ENCODE measurements at places on chromosomes 11 and 22. TPM values are rescaled to one million over a fixed set of nuclear protein-coding genes. Genes with fewer than 3 reads are reported as not detected.

- H3K27me3 ChIP-seq = no peaks in the 10 kb centered on the region
- H3K36me3 ChIP-seq = no peaks in the 10 kb centered on the region
- H3K27ac ChIP-seq = no peak overlapping the region
- no peaks in the 10 kb centered on the region for H3K4me1 ChIP-seq
- DNase-seq = no peak
Observed at GRCh38 chr11:81000334-81000733, 1559.5 kb upstream of the TENM4 start.

DNA sequence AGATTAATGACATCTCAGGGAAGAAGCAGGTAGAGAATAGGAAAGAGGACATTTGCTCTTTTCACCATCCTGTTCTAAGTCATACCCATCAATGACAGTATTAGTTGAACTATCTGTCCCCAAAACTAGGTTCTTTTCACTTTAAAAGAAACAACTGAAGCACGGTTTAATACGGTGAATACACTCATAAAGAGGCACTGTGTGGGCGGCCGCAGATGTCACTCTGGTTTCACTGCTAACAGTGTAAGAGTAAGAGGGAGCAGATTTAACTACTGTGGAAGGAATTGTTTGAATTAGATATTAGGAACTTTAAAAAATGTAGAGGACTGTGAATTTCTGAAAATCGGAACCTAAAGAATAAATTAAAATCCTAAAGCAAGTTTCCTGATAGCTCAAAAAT lies 49.5 kb downstream of the VSIG10L2 start:
- no peak for DNase-seq
- no peaks in the 10 kb centered on the region for H3K4me1 ChIP-seq
- H3K4me3 ChIP-seq = no peak overlapping the region
- H3K27ac ChIP-seq = no peak overlapping the region

DNA sequence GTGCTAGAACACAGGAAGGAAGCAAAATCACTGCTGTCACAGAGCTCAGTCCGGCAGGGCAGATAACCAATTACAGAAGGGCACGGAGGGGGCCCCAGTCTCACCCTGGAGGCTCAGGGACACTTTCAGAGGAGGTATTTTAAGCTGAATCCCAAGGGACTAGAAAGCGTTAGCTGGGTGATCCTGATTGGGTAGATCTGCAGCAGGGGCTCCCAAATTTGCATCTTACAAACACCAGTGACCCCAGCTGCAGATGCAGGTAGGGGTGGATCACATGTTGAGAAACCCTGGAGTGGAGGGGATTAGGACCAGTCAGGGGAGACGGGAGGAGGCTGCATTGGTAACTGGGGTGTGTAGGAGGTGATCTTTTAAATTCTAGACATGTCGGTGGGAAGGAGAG lies 91.4 kb downstream of the CSNK2A3 start:
- no peaks in the 10 kb centered on the region for H3K36me3 ChIP-seq
- no peaks in the 10 kb centered on the region for H3K27me3 ChIP-seq
- no peak overlapping the region for H3K27ac ChIP-seq
- no peak overlapping the region for H3K4me3 ChIP-seq
- no peaks in the 10 kb centered on the region for H3K4me1 ChIP-seq

- no peaks in the 10 kb centered on the region for H3K36me3 ChIP-seq
- H3K27me3 ChIP-seq = no peaks in the 10 kb centered on the region
- H3K27ac ChIP-seq = no peak overlapping the region
- H3K4me1 ChIP-seq = no peaks in the 10 kb centered on the region
- no peak overlapping the region for H3K4me3 ChIP-seq
Observed at GRCh38 chr11:44421090-44421675, 111.2 kb upstream of the ALX4 start.

DNA sequence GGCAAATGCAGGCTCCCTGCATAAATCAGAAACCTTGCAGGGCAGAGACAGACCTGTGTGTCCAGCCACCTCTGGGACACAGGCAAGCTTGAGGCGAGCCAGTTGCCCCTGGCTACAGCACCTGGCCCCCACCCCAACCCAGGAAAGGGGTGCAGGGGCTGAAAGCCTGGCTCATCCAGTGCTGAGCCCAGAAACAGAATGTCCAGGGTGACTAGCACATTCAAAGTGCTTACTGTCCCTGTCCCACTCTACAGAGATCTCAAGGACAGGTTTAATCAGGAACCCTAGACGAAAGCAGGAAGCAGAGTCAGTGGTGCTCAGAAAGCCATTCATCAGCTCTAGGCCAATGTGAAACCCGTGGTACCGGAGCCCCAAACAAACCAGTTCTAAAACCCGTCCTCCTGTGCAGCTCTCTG lies 31.9 kb downstream of the PLEKHA7 start:
- H3K27me3 ChIP-seq = no peaks in the 10 kb centered on the region
- no peak for DNase-seq
- no peaks in the 10 kb centered on the region for H3K4me1 ChIP-seq

DNA sequence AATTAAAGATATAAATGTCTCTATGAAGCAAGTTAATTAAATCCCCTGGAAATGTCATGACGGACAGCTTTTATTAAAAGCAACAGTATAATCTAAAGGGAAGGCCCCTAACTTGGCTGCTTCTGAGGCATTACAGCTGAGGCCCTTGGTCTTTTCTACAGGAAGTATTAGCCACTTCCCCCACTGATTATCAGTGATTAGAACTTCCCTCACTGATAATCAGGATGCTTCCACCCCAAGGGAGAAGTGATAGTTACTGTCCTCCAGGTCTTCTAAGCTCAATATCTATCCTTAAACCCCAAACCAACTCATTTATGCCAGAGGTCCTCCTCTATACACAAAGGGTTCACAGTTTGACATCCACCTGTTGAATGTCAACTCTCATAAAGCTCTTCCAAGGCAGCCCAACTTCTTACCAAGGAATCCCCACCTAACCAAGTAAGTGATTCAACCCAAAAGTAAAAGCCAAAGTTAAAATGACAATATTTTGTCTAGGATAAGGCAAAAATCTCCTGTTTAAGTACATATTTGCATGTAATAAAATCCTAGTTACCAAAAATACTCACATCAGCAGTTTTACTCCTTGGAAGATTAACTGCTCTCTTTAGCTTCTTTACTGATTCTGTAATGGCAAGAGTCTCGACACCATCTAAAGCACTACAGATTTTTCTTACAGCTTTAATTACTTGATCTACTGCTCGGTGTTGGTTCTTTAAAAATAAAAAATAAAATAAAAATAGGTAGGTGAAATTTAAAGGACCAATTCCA lies 58.6 kb upstream of the RPS13 start:
- no peak overlapping the region for H3K4me3 ChIP-seq
- no peaks in the 10 kb centered on the region for H3K36me3 ChIP-seq
- no peak for DNase-seq
- no peaks in the 10 kb centered on the region for H3K27me3 ChIP-seq
- no peaks in the 10 kb centered on the region for H3K4me1 ChIP-seq

DNA sequence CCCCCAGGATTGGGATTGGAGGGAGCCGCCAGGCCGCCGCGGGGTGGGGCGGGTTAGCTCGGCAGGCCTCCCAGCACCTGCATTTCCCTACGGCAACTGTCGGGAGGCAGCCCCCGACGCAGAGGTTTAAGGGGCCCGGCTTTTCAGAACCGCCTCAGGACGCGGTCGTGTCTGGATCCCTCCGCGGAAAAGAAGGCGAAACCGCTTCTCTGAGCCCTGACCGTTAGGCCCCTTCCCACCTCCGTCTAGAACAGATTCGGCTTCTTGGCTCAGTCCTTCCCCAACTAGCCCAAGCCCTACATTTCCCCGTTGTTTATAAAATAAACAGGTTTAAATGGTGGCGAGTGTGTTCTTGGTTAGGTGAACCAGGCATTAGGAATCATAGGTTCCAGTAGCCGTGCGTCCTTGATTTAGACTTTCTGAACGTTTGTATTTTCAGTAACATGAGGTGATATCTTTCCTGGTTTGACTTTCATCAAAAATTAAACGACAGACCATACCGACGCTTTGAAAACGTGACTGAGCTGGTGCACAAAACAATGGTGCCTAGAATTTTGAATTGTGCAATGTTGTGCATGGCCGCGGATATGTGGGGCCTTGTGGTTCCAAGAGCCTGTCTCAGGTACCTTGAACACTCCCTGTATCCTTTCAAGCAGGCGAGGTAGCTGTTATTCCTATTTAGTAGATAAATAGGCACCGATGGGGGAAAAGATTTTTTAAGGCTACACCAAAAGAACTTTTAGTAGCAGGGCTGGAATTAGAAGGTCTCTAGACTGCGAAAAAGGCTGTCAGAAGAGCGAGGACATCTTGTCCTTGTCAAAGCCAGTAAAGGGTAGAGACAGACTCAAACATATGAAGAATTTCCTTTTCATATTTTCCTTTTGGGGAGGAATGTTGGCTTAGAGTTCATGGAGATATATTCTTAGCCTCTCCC lies 1.2 kb upstream of the HSPA8 start:
- peak; percentile 65 for DNase-seq
- no peaks in the 10 kb centered on the region for H3K27me3 ChIP-seq
- peak overlapping the region; percentile 69 for H3K4me3 ChIP-seq
- peak overlapping the region; percentile 97 for H3K27ac ChIP-seq
- H3K36me3 ChIP-seq = peaks cover 6% of the 10 kb centered on the region
- H3K4me1 ChIP-seq = no peaks in the 10 kb centered on the region

GRCh38 chr22:37979782-37980181 lies 4.6 kb downstream of the SOX10 start:
- DNase-seq = no peak
- no peaks in the 10 kb centered on the region for H3K4me1 ChIP-seq
- no peaks in the 10 kb centered on the region for H3K36me3 ChIP-seq
- no peaks in the 10 kb centered on the region for H3K27me3 ChIP-seq

GRCh38 chr11:61370349-61371005 lies 8.3 kb downstream of the TMEM138 start:
- H3K4me1 ChIP-seq = no peaks in the 10 kb centered on the region
- H3K36me3 ChIP-seq = peaks cover 13% of the 10 kb centered on the region
- DNase-seq = no peak
- H3K27me3 ChIP-seq = no peaks in the 10 kb centered on the region
- H3K4me3 ChIP-seq = no peak overlapping the region

- DNase-seq = no peak
- H3K36me3 ChIP-seq = no peaks in the 10 kb centered on the region
- no peak overlapping the region for H3K27ac ChIP-seq
- no peaks in the 10 kb centered on the region for H3K27me3 ChIP-seq
- H3K4me3 ChIP-seq = no peak overlapping the region
- no peaks in the 10 kb centered on the region for H3K4me1 ChIP-seq
Observed at GRCh38 chr11:35967042-35967441, 23.2 kb downstream of the LDLRAD3 start.

- DNase-seq = no peak
- H3K27ac ChIP-seq = peak overlapping the region; percentile 71
- no peak overlapping the region for H3K4me3 ChIP-seq
Observed at GRCh38 chr11:114293201-114293711, 2.9 kb upstream of the NNMT start.

GRCh38 chr22:41217553-41218157 lies 12.5 kb downstream of the L3MBTL2 start:
- H3K4me3 ChIP-seq = no peak overlapping the region
- no peaks in the 10 kb centered on the region for H3K27me3 ChIP-seq
- no peaks in the 10 kb centered on the region for H3K4me1 ChIP-seq
- no peak for DNase-seq

DNA sequence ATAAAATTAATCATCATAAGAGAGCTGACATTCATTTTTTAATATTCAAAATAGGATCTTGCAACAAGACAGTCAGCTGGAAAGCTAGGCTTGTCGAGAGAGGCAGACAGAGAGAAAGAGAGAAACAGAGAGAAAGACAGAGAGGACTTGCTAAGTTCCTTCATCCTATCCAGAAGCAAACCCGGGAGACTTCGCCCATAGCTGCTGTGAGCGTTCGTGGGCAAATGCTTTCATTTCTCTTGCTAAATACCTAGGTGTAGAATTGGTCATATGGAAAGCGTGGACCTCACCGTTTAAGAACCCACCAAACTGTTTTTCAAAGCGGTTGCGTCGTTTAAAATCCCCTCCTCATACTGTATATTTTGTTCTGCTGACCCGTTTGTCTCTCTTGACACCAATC lies 25.3 kb upstream of the KRTAP5-6 start:
- no peak overlapping the region for H3K4me3 ChIP-seq
- H3K27ac ChIP-seq = no peak overlapping the region
- no peaks in the 10 kb centered on the region for H3K27me3 ChIP-seq
- DNase-seq = no peak

DNA sequence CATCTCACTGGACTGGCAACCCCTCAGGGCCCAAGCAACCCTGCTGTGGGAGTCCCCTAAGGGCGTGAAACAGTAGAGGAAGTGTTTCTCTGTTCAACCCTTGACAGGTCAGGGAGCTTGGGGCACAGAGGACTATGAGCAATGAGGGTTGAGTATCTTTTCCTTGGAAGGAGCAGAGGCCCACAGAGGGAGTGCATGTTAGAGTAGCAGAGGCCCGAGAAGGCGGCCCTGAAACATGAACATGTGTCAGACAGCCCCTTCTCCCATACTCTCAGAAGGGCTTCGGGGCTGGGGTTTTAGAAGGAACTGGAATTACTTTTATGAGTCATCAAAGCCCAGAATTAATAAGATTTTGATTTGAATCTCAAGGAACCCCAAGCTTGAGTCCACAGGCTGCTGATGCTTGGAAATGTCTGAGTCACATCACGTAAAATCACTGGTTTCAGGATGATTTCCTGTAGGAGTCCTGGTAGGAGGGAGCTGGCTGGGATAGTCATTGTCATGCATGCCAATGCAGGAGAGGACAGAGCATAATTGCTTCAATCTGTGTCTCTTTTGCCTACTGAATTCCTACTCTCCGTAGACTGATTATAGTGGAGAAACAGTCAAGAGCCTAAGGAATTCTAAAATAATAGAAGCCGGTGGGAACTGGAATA lies 22.6 kb downstream of the C11orf71 start:
- H3K27ac ChIP-seq = no peak overlapping the region
- H3K36me3 ChIP-seq = no peaks in the 10 kb centered on the region
- no peaks in the 10 kb centered on the region for H3K4me1 ChIP-seq
- DNase-seq = no peak
- H3K4me3 ChIP-seq = no peak overlapping the region
- no peaks in the 10 kb centered on the region for H3K27me3 ChIP-seq

- DNase-seq = peak; percentile 95
- no peaks in the 10 kb centered on the region for H3K4me1 ChIP-seq
- no peak overlapping the region for H3K27ac ChIP-seq
- H3K4me3 ChIP-seq = no peak overlapping the region
- no peaks in the 10 kb centered on the region for H3K27me3 ChIP-seq
Observed at GRCh38 chr11:46238967-46239800, 38.3 kb upstream of the CREB3L1 start.

Gene CDC42EP2
- polyA plus RNA-seq = 3.5 TPM

Gene HOATZ
- not detected for polyA plus RNA-seq

Gene MRGPRF
- polyA plus RNA-seq = 130 TPM

Gene GRK2
- 53.6 TPM for polyA plus RNA-seq

Gene APOA5
- polyA plus RNA-seq = not detected

All from aorta (tissue), 5 donors.